ENCODE measurements at places on chromosomes 6 and 20. TPM values are rescaled to one million over a fixed set of nuclear protein-coding genes. Genes with fewer than 3 reads are reported as not detected.

DNA sequence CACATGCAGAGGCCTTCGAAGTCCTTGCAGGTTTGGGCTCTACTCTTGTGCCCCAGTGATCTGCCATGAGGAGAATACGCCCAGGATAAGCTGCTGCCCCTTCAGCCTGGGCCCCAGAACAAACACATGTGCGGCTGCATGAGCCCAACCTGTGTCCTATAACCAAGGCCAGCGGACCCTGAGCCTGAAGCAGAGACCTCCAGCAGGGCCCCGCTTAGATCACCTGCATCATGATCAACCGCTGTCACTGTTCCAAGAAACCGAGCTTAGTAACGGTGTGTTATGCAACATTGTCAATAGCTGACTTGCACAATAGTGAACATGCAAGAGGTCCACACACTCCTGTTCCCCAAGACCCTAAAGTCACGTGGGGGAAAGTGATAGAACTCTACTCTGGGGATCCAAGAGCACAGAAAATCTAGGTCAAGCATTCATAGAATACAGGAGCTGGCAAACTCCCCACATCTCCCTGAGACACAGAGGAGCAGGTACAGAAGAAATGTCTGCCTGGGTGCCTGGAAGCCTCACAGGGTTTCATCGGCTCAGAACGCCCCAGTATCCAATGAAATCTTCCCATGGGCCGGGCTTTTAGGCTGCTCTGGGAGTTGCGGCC is 136.2 kb downstream of the BMP7 start:
- no peak overlapping the region for H3K27ac ChIP-seq
- no peaks in the 10 kb centered on the region for H3K36me3 ChIP-seq
- H3K4me1 ChIP-seq = no peaks in the 10 kb centered on the region

DNA sequence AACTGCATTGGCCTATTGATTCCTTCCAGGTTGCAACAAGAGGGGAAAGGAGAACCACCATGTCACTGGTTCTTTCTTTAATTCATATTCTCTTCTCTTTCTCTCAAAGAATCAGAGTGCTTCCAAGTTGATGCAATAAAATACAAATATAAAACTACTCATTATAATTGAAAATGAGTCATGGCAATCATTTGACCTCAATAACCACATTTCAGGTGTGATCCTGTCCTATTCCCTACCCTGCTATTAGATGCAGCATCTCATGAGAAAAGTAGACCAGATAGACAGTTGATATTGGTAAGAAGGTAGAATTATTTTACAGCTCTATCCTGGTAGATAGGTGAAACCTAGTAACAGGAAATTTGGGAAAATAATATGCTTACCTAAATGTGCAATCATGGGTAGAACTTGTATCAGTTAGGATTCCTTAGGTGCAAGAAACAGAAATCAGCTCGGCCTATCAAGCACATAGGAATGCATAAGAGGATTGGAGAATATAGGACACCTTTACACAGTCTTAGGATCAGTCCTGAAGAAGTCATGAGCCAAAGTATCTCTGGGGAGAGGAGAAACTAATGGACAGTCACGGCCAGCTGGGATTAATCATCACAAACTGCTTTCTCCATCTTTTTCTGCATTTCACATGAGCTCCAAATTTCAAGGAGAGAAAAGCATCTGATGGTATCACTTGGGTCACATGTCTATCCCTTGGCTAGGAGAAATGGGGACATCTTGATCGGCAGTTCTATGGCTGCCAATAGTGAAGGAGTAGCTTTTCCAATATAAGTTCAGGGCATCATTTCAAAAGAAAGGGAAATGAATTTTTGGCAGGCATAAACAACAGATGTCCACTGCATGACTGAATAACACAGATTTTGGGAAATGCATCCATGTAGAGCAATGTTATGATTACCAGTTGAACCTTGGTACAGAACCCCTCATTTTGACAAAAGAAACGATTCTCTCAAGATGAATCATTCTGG is 19.3 kb upstream of the RNF146 start:
- no peak overlapping the region for H3K4me3 ChIP-seq
- H3K27ac ChIP-seq = no peak overlapping the region
- H3K27me3 ChIP-seq = no peaks in the 10 kb centered on the region
- no peaks in the 10 kb centered on the region for H3K4me1 ChIP-seq
- no peak for DNase-seq
- no peaks in the 10 kb centered on the region for H3K36me3 ChIP-seq

DNA sequence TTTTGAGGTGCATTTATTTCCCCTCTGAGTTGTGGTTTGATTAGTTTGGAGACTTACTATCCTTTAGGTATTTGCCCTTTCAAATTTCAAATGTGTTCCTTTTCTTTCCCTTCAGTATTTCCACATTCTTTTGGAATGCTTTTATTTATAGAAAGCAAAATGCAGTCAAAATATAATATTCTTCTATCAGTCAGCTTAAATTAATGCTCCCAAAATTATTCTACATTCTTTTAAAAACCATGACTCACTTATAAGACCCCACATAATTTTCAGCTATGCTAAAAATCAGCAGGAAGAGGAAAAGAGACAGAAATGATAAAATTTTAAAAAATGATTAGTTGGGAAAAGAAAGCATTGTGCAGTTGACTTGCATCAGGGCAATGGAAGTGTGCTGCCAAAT is 180.0 kb upstream of the SMLR1 start:
- DNase-seq = no peak
- no peak overlapping the region for H3K4me3 ChIP-seq
- H3K36me3 ChIP-seq = no peaks in the 10 kb centered on the region
- H3K27me3 ChIP-seq = no peaks in the 10 kb centered on the region

GRCh38 chr6:138107078-138107751 is at the start of gene PERP:
PERP (minus strand) TSS chr6:138107419; CDS start chr6:138107340, 79 bp downstream.
- peak; percentile 82 for DNase-seq
- no peaks in the 10 kb centered on the region for H3K36me3 ChIP-seq
- H3K27me3 ChIP-seq = no peaks in the 10 kb centered on the region

PI16 gene
- total RNA-seq = 50.7 TPM

COL19A1 gene
- total RNA-seq = 0.54 TPM

BHLHE23 gene
- total RNA-seq = not detected

ALDH8A1 gene
- 2.5 TPM for total RNA-seq

TNNC2 gene
- total RNA-seq = 1.6 TPM

Measured in sigmoid colon (tissue), 7 donors.